ENCODE measurements at places on chromosomes 4 and X.
A peak's percentile ranks its signal among the peaks of the same experiment; 100 is the strongest.

- peak; percentile 8 for DNase-seq
Observed at GRCh38 chrX:47623540-47624027, 3.9 kb upstream of the SYN1 start.

DNA sequence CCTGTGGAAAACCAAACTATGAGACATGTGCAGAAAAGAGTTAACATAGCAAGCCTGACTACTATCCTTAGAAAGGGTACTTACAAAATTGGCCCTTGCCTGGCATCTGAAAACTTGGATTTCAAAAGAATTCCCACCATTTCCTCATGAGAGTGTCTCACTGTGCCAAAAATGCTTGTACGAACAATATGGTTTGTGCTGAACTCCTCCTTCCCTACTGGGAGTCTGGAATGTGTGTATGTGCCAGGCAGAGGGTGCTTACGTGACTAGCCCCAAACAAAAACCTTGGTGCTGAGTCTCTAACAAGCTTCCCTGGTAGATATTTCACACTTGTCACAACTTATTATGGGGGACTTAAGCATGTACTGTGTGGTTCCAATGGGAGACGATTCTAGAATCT, 81.7 kb upstream of the GIMD1 start:
- DNase-seq: no peak

- no peak for DNase-seq
Observed at GRCh38 chr4:56857601-56858309, 36.3 kb upstream of the SPINK2 start.

DNA sequence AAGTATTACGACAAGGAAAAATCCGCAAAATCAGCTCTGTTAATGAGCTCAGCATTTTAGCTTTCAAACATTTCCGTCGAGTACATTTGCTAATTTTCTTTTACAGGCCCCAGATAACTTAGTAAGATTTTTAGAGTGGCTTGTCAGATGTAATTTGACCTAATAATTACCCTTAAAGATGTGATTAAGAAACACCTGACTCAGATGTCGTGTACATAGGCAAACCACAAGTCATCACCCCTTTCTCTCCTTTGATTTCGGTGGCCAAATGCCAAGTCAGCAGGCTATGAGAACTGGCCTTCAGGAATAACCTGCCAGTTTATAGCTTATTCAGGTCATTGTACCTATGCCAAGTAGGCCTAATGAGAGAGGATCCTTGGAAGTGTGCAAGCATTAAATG, 369.6 kb downstream of the PCDH7 start:
- no peak for DNase-seq

GRCh38 chrX:153765138-153766079, 1.4 kb downstream of the PLXNB3 start:
- DNase-seq: no peak

- DNase-seq: no peak
Observed at GRCh38 chr4:169376421-169376820, 105.7 kb upstream of the SH3RF1 start.

DNA sequence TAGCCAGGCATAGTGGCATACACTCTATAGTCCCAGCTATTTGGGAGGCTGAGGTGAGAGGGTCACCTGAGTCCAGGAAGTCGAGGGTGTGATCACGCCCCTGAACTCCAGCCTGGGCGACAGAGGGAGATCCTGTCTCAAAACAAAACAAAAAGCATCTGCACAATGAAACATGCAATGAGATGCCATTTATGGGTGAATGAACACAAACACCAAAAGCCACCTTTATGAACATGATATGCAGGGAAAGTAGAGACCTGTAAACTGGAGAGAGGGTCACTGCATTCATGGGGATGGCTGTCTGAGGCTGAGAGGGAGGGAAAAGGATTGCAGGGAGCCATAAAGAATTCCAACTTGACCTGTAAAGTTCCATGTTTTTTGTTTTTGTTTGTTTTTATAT, 70.7 kb downstream of the EVC start:
- no peak for DNase-seq

DNA sequence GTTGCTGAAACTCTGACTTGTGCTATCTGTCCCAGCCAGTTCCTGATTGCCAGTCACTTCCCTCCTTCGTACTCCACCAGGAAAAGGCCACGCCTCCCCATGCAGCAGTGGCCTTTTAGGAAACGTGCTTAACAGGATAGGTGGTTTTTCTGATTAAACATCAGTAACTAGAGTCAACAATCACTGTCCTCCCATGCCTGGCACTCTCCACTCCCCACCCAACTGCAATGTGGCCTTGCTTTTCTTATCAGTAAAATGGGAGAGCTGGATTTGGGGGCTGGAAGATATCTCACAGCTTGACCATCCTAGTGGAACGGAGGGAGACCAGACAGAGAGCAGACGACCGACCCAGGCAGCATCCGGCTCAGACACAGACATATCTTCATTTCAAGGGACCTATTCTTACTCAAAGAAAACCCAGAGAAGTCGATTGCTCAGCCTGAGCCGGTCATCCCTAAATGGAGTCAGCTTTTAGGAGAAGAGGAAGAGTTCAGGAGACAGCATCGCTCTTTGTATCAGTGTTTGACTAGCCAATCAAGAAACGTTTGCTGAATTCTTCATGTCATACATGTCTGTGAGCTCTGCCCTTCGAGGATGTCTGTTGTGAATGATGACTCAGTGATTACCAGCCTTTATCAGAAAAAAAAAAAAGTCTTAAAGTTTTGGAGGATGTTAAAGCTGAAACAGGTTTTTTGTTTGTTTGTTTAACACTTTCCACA, 12.7 kb upstream of the UBA6 start:
- DNase-seq: no peak

- no peak for DNase-seq
Observed at GRCh38 chr4:54077812-54078211, 13.4 kb upstream of the CHIC2 start.

GRCh38 chrX:1464041-1464970, 11.6 kb upstream of the ASMTL start:
- DNase-seq: no peak

DNA sequence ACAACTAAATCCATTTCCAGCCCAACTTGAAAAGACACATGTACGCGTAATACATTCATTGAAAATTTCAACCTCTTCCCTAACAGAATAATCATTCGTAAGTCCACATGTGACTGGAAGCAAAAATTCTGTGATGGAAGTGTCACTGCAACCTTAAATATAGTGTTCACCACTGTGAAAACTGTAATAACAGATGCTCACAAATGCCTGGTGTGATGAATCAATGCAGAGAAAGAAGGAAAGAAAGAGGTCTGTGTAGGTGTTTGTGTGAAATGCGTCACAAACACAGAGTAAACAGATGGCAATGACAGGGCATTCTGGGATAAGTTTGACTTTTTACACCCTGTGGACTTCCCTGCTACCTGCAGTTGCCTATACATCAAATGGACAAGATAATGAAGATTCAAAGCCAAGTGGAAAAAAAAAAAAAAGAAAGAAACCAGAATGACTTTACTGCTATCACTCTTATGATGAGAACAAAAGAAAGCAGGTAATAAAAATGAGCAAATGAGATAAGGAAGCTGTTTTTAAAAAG, 123.3 kb downstream of the EPHA5 start:
- DNase-seq: no peak

GRCh38 chrX:118347131-118347530, 1.2 kb downstream of the WDR44 start:
- no peak for DNase-seq

DNA sequence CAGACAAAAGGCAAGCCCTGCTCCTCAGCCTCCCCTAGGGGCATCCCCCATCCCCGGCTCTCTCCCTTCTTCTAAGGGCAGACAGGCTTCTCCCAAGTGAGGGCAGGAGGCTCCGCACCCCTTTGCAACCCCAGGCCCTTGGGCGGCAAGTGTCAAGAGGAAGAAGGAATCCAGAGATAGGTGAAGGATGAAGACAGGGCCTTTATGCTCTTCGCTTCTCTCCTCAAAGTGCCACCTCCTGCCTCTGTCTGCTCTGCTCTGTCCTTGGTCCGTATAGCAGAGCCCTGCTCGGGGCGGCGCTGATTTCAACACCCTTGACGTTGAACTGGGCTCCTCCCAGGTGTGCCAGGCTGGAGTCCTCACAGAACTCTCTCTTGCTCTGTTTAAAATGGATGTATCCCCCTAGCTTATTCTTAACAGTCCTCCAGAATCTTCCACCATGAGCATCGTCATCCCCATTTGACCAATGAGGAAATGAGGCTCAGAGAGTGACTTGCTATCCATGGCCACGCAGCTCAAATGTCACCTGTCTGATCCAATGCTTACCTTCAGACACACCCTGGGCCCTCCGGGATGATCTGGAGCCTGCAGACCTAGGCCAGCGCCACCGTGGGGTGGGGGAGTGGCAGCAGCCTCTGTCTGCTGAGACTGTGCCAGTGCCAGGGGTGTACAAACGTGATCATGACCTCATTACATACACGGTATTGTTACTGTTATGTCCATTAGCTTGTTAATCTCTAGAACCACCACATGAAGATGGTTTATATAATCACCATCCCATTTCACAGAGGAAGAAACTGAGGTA, 99.8 kb downstream of the PHKA2 start:
- DNase-seq: no peak

GRCh38 chr4:56743550-56743949, 62.5 kb upstream of the HOPX start:
- no peak for DNase-seq

GRCh38 chr4:87116231-87116630, 104.2 kb downstream of the KLHL8 start:
- no peak for DNase-seq

DNA sequence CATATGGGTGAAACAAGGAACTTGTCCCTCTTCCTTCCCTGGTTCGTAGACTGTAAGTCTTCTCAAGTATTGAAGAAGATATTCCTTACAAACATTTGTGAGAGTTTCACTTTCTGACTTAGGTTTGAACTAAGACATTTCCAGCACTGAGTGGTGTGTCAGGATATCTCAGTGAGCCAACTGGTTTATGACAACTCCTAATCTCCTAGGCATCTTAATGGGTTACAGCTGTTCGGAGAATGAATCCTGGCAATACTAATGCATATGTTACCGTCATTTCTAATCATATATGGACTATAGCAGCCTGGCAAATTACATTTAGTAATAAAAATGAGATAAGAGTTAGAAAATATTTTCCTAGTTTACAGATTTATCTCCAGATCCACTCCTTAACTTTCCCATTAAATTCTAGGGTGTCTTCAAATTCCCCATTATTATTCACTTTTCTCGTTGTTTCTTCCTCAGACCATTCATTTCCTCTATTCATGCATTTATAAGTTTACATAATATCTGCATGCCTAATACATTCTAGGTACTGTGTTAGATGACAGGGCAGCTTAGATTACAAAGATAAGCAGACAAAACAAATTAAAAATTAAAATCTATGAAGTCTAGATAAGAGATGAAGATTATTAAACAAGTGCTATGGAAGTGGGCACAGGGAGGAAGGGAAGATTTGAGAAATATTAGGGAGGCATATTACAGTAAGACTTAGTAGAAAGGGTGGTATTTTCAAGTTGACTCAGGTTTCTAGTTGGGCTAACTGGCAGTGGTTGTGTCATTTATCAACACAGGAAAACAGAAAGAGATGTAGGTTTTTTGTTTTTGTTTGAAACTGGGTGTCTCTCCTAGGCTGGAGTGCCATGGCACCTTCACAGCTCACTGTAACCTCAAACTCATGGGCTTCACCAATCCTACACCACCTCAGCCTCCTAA, 173.9 kb downstream of the WDFY3 start:
- no peak for DNase-seq

DNA sequence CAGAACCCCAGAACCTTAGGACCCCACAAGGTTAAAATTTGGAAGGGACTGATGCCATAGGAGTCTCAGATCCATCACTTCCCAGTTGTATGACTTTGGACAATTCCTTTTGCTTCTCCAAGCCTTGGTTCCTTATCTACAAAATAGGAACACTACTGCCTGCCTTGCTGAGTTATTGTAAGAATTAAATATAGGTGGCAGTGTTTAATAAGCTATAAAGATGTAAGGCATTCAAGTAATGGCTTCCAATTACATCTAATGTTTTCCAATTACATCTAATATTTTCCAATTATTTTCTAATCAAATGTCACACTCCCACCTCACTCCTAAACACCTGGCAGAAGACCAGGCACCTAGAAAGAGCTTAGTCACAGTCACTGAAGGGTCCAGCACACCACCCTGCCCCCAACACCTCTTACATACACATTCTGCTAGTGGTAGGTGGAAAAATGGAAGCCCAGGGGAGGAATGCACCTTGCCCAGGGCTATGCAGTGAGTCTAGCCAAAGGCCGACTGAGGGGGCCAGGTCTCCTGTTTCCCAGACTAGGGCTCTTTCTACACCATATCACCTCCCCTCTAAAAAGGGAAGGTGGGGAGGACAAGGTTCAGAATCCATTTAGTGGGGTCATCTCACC, 24.5 kb upstream of the KDM5C start:
- DNase-seq: no peak

DNA sequence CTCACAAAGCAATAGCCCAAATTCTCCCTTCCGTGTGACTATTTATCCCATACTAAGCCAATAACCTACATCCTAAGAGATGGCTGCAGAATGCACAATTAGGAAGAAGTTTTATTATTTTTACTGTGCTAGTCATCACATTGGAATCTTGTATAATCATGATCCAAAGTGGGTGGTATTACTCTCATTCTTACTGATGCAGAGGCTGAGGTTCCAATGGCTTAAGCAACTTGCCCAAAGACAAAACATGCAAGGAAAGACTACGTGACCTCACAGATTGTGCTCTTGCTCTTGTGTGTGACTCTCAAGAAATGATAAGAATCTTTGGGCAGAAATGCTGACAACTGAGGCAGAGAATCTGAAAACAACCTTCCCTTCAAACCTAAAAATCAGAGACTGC, 212.2 kb downstream of the LDB2 start:
- DNase-seq: no peak

DNA sequence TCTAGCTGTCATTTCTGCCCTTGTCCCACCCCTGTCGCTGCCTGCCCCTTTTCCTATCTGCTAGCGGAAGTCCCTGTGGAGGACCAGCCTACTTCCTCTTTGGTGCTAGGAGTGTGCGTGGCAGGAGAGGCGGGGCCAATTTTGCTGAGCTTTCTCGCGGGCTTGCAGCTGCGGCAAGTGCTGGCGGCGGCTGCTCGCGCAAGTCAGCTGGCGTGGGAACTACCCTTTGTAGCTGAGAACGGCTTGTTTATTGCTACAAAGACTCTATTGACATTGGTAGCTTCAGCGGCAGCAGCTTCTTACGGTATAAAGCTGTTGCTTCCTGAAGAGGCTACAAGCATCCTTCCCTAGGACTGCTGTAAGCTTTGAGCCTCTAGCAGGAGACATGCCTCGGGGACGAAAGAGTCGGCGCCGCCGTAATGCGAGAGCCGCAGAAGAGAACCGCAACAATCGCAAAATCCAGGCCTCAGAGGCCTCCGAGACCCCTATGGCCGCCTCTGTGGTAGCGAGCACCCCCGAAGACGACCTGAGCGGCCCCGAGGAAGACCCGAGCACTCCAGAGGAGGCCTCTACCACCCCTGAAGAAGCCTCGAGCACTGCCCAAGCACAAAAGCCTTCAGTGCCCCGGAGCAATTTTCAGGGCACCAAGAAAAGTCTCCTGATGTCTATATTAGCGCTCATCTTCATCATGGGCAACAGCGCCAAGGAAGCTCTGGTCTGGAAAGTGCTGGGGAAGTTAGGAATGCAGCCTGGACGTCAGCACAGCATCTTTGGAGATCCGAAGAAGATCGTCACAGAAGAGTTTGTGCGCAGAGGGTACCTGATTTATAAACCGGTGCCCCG, at the start of gene MAGEH1:
Gene MAGEH1 (plus strand): TSS at position 138 of the 843 bp plus-strand sequence. CDS start 248 bp downstream, at position 386.
- DNase-seq: peak; percentile 46
